Naive thymus-derived CD8-positive, alpha-beta T cell (primary cell): ENCODE measurements at places on chromosomes 16 and 17. TPM values are rescaled to one million over a fixed set of nuclear protein-coding genes. Genes with fewer than 3 reads are reported as not detected.

DNA sequence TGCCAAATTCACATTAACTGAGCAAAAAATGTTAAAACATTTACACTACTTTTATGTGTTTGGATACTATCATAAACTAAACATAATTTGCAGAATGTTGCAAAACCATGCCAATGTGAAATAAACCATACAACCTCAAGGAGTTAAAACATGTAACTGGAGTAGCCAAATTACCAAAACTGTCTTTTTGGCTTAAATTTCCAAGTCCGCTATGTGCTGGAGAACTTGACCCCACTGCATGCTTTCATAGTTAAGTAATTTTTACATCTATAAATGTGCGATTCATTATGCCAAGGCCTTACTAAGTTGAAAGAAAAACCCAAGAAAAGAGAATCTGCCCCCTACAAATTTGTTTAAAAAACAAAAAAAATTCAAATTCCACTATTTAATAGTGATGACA, 28.2 kb downstream of the BRD7 start:
- no peak for DNase-seq

- DNase-seq = no peak
Observed at GRCh38 chr17:63772801-63773271, 561 bp downstream of the CCDC47 start.

- no peak for DNase-seq
Observed at GRCh38 chr17:44004761-44005526, 522 bp downstream of the NAGS start.

- no peak for DNase-seq
Observed at GRCh38 chr17:62735044-62735651, 73.0 kb downstream of the MARCHF10 start.

GRCh38 chr17:78962345-78962983, 17.3 kb downstream of the LGALS3BP start:
- DNase-seq = no peak

GRCh38 chr16:89565506-89566372, 5.3 kb downstream of the RPL13 start:
- DNase-seq = peak; percentile 21

GRCh38 chr17:50872710-50873424, 6.7 kb upstream of the TOB1 start:
- peak; percentile 52 for DNase-seq

Gene SMTNL2
- total RNA-seq = not detected

GRCh38 chr16:20673882-20674683, 23.4 kb downstream of the ACSM1 start:
- DNase-seq = no peak

GRCh38 chr17:34414339-34414738, 51.3 kb upstream of the CCL1 start:
- DNase-seq = no peak

Gene CTRB2
- not detected for total RNA-seq

- peak; percentile 40 for DNase-seq
Observed at GRCh38 chr17:45410144-45411091, 22.3 kb downstream of the ARHGAP27 start.

DNA sequence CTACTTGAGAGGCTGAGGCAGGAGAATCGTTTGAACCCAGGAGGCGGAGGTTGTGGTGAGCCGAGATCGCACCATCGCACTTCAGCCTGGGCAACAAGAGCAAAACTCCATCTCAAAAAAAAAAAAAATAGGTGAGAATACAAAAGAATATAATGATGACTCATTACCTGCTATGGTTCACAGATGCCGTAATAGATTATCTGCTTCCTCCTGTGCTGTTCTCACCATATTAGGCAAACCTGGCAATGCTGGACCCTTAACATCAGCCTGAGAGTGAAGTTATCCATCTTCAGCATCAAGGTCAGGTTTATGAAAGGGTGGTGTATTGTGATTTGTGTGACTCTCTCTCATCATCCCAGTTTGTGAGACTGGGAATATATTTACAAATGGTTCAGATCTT, 271.3 kb upstream of the CPHXL start:
- DNase-seq = no peak

Gene TSNAXIP1
- 1.2 TPM for total RNA-seq

GRCh38 chr16:17227278-17227677, 243.5 kb downstream of the XYLT1 start:
- no peak for DNase-seq

DNA sequence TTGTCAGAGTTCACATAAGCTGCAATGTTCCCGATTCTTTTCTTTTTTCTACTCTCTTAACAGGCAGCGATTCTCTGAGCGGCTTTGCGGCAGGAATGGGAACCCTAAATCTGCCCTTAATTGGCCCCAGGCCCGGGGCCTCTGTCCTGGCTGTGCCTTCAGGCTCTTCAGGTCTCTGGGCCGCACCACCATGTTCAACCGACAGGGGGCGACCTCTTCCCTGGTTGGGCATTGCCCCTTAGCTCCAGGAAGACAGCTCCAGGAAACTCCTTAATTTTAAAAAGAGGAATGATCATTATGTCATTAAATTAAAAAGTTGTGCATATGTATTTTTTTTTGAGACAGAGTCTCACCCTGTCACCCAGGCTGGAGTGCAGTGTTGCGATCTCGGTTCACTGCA, 20.3 kb downstream of the CACNG5 start:
- no peak for DNase-seq

DNA sequence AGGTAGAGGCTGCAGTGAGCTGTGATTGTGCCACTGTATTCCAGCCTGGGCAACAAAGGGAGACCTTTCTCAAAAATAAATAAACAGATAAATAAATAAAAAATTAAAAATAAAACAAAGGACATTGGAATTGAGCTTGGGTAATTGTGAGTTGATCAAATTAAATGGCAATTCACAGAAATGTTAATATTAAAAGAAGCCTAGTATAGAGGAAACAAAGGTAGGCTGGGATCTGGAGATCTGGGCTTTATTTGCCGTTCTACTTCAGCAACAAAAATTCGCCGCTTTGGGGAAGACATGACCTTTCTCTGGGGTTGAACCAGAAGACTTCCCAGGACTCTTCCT, 332 bp upstream of the VPS25 start:
- DNase-seq = no peak

- DNase-seq = peak; percentile 63
Observed at GRCh38 chr16:11672206-11673090, 4.2 kb downstream of the SNN start.

GRCh38 chr17:75508931-75509361, 6.4 kb downstream of the CASKIN2 start:
- DNase-seq = no peak

Gene FBXO47
- total RNA-seq = 0.22 TPM

DNA sequence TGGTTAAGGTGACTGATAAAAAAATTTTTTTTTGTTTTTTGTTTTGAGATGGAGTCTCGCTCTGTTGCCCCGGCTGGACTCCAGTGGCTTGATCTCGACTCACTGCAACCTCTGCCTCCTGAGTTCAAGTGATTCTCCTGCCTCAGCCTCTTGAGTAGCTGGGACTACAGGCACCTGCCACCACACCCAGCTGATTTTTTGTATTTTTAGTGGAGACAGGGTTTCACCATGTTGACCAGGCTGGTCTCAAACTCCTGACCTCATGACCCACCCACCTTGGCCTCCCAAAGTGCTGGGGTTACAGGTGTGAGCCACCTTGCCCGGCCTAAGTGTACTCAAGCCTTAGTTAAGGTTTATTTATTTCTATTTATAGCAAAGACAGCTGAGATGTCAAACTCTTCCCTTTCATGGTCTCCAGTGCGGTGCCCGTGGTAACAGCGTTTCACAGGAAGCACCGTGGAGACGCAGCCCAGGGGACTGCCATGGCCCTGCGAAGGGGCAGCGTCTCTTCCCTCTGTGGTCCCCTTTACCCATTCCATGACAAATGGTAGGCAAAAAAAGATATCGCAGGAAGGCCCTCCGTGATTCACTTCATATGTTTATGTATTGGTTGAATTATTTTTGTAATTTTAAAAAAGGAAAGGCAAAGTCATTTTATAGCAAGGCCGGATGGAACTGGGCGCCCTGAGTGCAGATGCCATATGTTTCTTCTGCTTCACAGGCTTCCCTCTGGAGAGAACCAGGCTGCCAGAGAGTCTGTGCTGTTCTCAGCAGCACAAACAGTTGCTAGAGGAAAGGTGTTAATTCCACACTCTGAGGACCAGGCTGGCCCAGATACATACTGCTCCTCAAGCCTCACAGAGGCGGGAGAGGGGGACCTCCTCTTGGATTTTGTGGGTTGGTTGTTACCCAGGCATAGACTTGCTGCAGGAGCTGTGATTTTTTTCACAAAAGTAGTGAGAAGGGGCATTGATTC, 29.2 kb downstream of the DDX19A start:
- DNase-seq = no peak
